ENCODE measurements at places on chromosomes 5 and 9.

DNA sequence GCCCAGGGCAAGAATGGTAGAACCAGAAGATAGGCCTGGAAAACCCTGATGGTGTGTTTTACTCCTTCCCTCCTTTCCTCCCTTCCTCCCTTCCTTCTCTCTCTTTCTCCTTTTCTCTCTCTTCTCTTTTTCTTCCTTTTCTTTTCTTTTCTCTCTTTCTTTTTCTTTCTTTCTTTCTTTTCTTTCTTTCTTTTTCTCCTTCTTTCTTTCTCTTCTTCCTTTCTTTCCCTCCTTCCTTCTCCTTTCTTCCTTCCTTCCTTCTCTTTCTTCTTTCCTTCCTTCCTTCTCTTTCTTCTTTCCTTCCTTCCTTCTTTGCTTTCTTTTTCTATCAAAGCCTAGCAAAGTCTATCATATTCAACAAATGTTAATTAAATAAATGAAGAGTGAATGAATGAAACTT lies 24.0 kb upstream of the UBE2QL1 start:
- no peak for DNase-seq

DNA sequence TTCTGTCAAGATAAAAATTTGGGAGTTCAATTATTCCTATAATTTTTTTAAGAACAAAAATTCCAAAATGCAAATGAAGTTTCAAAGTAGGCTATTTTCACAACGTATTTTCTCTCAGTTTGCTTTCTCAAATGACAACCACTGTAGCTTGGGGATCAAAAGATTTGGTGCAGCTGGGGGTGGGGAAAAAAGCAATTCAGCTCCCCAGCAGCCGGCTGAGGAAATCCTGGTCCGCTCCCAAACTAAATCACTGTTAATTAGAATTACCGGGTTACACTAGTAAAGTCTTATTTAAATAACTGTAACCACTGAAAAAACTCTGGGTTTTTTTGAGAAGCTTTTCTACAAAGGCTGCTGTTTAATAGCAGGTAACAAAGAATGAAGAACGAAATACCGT lies 5.7 kb downstream of the NR6A1 start:
- DNase-seq = no peak

DNA sequence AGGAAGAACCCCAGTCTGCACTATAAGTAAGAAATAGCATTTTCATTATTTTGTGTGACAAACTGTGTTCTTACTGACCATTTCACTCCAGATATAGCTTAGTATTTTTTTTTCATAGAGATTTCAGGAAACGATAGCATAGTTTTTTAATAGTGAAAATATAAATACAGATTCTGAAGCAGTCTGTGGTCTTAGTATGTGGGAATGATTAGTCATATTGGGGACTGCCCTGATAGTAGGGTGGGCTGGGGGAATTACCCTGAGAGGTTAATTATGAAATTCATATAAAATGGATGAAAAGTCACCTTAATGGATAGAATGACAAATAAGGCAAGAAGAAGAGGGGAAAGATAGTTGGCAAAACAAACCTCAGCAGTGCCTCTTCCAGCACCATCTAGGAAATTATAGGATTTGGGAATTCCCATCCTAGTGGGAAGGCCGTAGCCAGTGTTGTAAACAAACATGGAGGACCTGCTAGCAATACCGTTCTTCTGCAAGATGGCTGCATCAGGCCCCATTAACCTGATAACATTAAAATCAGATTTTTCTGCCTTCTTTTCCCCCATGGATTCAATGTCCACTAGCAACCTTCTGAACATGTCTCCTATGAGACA lies 23.7 kb upstream of the NR3C1 start:
- DNase-seq = no peak

DNA sequence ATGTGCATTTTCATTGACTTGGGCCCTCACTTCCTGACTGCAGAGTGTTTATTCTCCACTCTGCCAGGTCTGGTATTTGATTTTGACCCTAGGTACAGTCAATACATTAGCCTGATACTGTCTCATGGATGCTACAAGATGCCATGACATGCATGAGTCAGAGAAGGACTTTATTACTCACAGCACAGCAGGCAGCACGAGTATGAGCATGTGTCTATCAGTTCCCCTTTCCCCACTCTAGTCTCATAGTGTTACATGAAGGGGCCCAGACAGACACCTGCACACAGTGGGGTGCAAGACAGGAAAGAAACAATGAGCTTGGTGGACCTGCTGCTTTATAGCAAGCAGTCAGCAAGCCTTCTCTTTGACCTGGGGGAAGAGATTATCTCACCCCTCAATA lies 19.6 kb downstream of the ITGA2 start:
- DNase-seq = no peak

DNA sequence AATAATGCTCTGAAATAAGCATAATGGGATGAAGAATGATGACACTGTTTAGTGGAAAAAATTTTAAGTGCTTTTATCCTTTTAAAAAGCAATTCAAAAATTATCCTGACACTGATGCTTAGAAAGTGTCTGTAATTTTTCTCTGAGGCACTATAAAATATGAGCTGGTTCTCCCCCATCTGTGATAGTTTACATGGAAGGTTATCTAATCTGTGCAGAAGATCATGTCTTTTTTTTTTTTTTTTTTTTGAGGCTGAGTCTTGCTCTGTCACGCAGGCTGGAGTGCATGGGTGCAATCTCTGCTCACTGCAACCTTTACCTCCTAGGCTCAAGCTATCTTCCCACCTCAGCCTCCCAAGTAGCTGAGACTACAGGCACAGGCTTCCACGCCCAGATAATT lies 15.2 kb upstream of the TAF11L2 start:
- DNase-seq = no peak

GRCh38 chr5:143355710-143356109 lies 47.8 kb downstream of the NR3C1 start:
- DNase-seq = peak; percentile 74

GRCh38 chr5:34586117-34586885 lies 69.8 kb upstream of the RAI14 start:
- DNase-seq = peak; percentile 88

- DNase-seq = no peak
Measured at GRCh38 chr5:131419877-131420276, 156.0 kb downstream of the CDC42SE2 start.

DNA sequence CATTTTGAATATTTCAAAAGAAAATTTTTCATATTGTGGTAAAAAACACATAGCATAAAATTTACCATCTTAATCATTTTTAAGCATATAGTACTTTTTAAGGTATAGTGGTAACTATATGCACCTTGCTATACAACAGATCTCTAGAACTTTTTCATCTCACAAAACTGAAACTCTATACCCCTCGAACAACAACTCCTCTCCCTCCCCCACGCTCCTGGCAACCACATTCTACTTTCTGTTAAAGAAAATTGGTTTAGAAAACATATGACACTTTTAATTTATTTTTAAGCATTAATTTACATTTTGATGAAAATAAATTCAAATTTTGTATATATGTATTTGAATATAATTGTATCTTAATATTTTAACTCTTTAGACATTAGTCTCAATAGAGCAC lies 147.2 kb upstream of the EFNA5 start:
- DNase-seq = no peak

Measured in AG04449 (cell line).